Activated CD4-positive, alpha-beta T cell treated with anti-CD3 and anti-CD28 coated beads, Interleukin-2, Interleukin-4, amounts not matched to agents 100 ng/mL and 50 ng/mL, durations not matched to agents 16 hours and 8 hours (primary cell): ENCODE measurements at places on chromosomes 4 and X.

GRCh38 chrX:7170898-7171297 is 22.9 kb upstream of the PUDP start:
- DNase-seq: peak; percentile 43

DNA sequence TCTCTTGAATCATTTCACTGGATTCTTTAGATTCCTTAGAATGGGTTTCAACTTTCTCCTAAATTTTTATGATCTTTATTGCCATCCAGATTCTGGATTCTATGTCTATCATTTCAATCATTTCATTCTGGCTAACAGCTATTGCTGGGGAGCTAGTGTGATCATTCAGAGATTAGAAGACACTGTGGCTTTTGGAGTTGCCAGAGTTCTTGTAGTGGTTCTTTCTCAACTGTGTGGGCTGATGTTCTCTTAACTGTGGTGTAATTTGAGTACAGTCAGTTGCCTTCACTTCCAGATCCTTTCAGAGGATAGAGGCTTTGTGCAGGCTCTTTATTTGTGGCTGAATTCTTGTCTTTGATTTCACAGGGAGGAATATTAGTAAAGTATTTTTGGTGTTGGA is 12.1 kb upstream of the CSN2 start:
- DNase-seq: no peak

DNA sequence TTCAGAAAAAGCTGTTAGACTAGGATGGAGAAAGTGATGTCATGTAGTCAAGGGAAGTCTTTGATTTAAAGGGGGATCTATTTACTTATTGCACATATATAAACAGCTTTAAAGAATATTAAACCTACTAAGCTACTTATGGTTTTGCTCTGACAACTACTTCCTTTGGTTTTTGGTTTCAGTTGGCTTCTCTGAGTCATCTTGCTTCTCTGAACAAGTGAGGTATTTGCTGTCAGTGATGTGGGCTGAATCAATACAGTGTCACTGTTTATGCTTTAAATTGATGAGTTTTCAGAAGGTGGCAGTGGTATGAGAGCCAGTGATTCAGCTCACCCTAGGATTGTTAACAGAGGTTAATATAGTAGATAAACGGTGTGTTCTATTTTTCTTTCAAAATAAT is 75.1 kb downstream of the CEP44 start:
- peak; percentile 84 for DNase-seq

- DNase-seq: no peak
These were observed 80.9 kb downstream of the PRDM5 start for GRCh38 chr4:120841580-120841979.

- peak; percentile 30 for DNase-seq
These were observed 73.3 kb downstream of the TASL start for GRCh38 chrX:30504309-30504708.

GRCh38 chr4:185472103-185472542 is 590 bp upstream of the CCDC110 start:
- DNase-seq: no peak

DNA sequence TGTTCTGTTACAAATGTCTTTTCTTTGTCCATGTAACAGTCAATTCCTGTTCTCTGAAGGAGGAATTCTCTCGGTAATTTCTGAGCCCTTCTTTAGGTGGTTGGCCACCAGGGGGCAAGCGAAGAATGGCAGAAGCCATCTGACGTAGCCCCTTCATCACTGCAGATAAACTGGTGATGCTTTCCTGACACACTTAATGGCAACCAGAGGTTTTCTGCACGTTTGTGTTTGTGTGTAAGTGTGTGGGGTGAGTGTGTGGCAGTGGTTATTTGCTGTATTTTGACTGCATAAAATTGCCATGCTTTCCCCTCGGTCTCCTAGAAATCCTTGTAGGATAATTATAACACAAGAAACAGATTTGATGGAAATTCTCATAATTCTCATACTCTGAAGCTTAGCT is 64.8 kb upstream of the STOX2 start:
- peak; percentile 64 for DNase-seq

GRCh38 chrX:3263681-3264126 is 82.7 kb downstream of the MXRA5 start:
- DNase-seq: peak; percentile 0

GRCh38 chrX:70324326-70324725 is 34.4 kb downstream of the KIF4A start:
- no peak for DNase-seq

- no peak for DNase-seq
These were observed 431.8 kb upstream of the HTR2C start for GRCh38 chrX:114152130-114152529.

DNA sequence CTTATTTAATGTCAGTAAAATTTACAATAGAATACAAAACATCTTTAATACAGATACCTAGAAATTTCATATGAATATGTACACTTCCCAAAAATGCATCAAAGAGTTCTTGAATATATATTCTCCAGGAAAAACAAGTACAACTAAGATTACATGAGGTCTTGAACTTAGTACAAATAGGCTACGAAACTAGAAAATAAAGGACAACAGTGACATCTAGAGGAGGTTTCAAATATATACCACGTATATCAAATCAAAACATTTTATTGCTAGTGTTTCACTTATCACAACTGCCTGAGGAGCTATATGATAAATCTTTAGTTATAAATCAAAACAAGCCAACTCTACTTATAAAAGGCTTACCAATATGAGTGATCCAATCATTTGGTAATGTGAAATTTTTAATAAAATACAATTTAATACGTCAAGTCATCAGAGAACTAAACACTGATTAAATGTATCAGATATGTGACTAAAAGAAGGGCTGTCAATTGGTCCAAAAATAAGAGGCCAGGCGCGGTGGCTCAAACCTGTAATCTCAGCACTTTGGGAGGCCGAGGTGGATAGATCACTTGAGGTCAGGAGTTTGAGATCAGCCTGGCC is 36.6 kb downstream of the ANAPC10 start:
- peak; percentile 47 for DNase-seq

- no peak for DNase-seq
These were observed 251.0 kb downstream of the ANK2 start for GRCh38 chr4:113300471-113300928.

DNA sequence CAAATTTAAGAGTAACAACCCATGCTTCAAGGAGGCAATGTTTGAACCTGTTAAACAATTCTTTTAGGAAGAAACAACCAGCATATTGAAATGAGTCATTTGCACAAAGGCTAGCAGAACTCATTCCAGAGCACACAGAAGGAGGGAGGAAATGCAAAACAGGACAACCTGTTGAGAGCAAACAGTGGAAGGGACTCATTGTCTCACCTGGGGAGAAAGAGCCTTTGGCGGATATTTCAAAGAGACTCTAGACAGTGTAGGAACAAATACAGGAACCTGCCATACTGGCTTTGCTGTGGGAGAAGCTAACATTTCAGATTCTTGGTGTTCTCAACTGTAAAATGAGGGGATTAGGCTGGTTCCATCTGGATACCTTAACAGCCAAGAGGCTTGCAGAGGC is 14.8 kb upstream of the RASGEF1B start:
- DNase-seq: no peak
